ENCODE measurements at places on chromosomes 5 and 9.
A peak's percentile ranks its signal among the peaks of the same experiment; 100 is the strongest.

DNA sequence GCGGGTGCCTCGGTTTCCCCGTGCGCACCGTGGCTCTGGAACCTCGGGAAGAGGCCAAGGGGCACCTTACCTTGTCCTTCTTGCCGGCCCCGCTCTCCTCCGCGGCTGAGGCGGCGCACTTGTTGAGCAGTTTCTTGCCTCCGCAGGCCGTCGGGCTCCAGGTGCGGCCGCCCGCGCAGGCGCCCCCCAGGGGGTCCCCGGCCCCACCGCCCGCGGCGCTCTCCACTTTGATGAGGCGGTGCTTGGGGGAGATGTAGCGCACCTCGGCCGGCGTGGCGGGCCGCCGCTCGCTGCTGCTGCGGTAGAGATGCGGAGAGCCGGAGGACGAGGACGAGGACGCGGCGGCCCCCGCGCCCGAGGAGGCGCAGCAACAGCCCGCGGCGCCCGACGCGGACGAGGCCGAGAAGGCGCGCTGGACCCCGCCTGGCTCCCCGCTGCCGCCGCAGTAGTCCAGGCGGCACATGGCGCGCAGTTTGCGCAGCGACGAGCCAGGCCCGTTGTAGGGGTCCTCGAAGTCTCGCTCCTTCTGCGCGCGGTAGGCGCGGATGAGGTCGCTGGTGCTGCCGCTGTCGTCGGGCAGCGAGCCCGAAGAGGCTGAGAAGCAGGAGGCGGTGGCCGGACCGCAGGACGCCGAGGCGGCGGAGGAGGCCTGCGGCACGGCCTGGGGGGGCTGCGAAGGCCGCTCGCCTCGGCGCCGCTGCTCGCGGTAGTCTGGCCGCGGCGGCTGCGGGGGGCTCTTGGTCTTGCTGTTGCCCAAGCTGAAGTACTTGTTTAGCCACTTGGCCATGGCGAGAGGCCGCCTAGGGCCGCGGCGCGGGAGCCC lies 957 bp downstream of the SHB start:
- no peak for DNase-seq

DNA sequence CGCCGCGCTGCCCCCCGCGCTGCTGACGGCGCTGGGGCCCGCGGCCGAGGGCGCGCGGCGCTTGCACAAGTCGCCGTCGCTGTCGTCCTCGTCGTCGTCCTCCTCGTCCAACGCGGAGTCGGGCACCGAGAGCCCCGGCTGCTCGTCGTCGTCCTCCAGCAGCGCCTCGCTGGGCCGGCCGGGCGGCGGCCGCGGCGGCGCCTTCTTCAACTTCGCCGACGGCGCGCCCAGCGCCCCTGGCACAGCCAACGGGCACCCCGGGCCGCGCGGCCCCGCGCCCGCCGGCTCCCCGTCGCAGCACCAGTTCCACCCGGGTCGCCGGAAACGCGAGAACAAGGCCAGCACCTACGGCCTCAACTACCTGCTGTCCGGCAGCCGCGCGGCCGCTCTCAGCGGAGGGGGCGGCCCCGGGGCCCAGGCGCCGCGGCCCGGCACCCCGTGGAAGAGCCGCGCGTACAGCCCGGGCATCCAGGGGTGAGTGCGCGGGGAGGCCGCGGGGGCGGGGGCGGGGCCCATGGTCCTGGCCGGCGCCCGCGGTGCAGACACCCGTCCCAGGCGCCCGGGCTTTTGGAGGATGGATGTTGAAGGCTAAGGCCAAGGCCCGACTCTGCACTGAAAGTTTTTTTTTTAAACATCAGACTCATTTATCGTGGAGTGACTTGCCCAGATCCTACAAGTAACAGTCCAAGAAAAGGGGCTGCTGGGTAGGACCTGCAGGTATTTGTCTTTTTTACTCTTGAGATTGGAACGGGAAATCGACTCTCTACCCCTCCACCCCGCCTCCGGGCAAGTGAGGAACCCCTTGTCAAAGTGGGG lies 1.2 kb downstream of the TENT4A start:
- DNase-seq = no peak

GRCh38 chr9:106892632-106893031 lies 29.7 kb downstream of the ZNF462 start:
- no peak for DNase-seq

DNA sequence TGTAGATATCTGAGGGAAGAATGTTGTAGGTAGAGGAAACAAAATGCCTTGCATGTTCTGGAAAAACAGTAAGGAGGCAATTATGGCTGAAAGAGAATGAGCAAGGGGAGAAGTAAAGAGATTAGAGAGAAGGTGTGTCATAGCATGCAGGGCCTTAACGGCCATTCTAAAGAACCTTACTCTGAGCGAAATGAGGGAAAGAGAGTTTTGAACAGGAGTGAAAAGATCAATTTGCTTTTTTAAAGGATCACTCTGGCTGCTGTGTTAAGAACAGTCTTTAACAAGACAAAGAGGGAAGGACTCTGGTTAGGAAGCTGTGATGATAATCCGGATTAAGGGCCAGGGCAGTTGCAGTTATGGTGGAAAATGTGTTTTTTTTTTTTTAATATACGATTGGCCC lies 22.6 kb downstream of the PTBP3 start:
- DNase-seq = no peak

GRCh38 chr5:53479590-53480415 lies 626 bp upstream of the FST start:
- peak; percentile 48 for DNase-seq

DNA sequence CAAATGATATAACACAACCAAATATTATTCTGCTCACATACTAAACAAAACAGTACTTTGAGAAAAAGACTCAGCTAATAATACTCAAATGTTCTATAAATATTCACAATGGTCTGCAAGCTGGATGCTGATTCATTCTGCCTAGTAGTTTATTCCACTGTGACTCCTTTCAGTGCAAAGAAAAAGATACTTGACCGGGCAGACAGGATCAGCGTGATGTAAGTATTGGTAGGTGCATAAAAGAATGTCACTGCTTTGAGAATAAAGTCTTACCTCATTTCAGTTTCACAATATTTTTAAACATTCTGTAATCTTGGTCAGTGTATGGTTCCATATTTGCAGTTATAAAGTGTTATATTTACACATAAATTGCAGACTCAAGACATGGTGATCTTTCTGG lies 223.0 kb upstream of the NUDT12 start:
- DNase-seq = no peak

DNA sequence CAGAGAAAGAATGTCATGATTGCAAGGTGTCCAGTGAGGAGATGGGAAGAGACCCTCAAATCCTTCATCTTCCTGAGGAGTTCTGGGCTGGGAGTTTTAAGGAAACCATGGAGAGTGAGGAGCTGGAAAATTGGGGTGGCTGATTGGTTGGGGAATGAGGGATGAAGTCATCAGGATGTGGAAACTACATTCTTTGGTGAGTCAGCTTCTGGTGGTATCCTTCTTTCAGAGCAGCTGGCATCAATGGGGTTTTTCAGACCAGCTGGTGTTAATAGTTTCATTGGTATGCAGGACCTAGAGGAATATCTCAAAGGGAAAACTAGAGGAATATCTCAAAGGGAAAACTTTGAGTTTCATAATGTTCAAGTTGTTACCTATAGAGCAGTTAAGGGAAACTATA lies 45.2 kb downstream of the RNF180 start:
- no peak for DNase-seq

DNA sequence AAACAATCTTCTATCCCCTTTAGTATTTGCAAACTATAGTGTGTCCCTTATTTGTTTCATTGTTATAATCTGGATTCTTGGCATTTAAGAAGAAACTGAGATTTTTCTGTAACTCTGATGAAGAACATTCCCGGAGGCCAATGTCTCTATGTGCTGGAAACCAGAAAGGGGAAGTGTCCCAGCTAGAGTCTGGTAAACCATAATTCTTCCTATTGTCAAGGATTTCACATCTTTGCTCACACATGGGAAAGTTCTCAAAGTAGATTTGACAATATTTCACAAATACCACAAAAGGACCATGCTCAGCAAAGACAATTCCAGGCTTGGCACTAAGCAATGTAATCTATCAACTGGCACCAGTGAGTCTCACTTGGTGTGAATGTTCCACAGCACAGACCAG lies 146.8 kb downstream of the MUSK start:
- DNase-seq = no peak

DNA sequence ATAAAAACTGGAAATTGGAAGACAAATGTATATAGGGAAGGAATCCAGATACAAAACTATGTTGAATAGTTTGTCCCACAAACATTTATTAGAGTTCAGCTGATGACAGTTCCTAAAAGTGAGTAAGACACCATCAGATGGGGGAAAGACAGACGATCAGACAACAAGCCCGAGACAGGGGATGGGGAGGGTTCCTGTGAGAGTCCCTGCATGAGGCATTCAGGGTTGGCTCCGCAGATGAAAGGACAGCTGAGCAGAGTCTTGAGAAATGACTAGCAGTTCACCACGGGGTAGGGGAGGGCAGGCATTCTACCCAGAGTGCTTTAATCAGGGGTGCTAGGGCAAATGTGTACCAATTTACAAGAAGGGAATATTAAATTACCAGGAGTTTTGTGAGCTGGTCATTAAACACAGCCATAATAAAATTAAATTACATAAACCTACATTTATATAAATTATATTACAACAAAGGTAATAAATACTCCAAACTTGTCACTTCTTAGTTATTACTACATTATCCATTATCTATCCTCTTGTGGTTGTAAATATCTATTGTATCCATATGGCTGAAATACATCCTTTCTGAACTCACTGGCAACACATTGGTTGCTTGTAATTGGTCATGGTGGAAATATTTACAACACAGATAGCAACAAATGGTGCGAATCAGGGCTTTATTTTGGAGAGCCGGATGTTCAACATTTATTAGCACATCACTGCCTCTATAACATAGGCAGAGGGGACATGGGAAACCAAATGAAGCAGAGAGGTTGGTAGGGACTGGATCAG lies 27.8 kb downstream of the TNFSF15 start:
- DNase-seq = no peak

DNA sequence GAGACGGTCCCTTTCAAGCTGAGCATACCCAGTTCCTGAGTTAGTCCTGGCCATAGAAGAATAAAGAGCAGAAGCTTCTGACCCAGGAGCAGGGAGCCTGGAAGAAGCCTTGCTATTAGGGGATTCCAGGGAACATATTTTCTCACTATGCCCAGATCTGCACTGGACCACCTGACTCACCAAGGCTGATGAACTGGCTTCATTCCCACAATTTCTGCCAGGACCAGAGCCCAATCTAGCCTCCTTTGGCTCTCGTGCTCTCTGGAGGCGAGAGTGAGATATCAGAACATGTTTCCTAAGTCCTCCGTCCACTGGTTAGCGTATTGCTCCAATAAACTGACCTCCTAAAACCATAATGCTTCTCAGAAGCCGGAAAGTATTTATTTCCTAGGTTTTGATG lies 9.9 kb downstream of the GABBR2 start:
- no peak for DNase-seq

DNA sequence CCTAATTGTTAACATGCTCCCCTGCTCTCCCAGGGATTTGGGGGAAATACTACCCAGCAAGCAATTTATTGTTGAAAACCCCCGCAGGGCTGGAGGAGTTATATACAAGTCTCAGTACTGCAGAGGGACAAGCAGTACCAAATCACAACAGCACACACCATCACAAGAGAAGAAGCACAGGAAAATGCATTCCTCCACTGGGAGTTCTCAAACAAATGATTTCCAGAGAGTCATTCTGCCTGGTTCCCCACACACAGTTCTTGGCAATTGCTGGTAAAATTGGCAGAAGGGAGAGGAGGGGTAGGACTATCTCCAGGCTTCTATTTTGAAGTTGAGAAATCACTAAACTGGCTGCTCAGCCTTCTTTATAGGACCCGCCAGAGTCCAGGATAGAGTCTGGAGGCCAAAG lies 16.8 kb downstream of the SIL1 start:
- DNase-seq = no peak

DNA sequence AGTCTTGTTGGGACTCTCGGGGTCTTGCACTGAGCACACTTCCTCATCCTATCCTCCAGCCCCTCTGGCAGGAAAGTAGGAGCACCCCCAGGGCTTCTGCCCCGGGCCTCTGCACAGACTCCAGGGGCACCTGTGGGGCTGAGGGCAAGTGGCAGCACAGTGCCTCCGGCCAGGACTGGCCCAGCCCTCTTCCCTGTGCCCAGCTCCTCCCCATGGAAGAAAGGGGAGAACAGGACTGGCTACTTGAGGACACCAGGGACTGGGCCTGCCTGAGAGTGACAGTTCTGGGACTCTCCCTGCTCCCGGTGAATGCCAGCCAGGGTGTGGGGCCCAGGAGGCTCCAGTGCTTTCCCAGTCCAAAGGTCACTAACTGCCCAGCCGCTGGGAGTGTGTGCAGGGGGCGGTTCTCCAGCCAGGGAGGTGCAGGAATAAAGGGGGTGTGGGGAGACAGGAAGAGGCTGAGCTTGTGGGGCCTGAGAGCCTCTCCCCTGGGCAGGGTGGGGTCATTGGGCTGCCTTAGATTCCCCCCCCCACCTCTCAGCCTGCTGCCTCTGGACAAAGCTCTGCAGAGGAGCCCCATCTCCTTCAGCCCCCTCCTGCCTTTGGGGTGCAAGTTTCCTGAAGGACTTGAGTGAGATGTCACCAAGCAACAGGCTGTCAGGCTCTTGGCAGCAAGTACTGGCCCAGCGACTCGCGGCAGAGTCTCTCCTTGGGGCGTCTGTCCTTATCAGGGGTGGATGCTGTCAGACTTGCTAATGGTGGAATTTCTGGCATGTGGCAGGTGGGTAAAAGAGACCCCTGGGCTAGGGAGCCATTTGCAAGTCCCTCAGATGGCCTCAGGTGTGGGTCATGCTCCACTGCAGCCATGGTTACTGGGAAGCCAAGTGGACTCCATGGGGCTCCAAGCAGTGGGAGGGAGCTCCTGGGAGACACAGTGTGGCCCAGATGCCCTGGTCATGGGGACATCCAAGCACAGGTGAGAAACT lies 19.1 kb upstream of the JADE2 start:
- DNase-seq = no peak

DNA sequence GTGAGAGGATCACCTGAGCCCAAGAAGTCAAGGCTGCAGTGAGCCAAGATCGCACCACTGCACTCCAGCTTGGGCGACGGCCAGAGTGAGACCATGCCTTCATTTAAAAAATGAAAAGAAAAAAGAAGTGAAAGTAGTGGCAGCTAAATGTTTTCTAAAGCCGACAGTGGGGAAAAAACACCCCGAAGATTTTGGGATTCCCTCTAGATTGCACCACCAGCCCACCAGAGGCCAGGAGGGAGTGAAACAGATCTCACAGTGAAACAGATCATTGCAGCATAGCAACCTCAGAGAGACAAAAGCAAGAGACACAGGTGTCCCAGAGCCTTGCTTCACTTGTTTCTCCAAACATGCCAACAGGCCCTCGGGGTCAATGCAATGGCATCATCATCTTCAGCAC lies 156.8 kb downstream of the PAX5 start:
- no peak for DNase-seq

DNA sequence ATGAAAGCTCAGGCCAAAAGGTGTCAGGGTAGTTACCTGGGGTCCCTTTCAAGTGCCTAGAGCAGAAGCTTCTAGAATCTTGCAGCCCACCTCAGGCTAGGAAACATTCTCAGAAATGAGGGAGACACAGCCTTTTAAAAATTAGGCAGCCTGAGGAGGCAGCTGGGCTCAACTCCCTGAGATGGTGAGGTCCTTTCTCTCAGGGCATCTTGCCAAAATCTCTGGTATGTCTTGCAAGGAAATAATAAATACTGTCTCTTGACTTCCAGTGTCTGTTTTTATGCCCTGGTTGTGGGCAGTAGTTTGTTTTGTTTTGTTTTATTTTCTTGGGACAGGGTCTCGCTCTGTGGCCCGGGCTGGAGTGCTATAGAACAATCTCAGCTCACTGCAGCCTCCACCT lies 100.9 kb upstream of the APC start:
- no peak for DNase-seq

Data from NCI-H510A (cell line).